ENCODE measurements at places on chromosomes 6 and 20. TPM values are rescaled to one million over a fixed set of nuclear protein-coding genes. Genes with fewer than 3 reads are reported as not detected.

- no peaks in the 10 kb centered on the region for H3K27me3 ChIP-seq
- no peak for DNase-seq
- no peaks in the 10 kb centered on the region for H3K4me1 ChIP-seq
- no peak overlapping the region for H3K27ac ChIP-seq
- H3K4me3 ChIP-seq = no peak overlapping the region
- peaks cover 24% of the 10 kb centered on the region for H3K36me3 ChIP-seq
Observed at GRCh38 chr20:3863317-3863716, 16.7 kb downstream of the MAVS start.

B3GAT2 gene
- not detected for total RNA-seq

EFHC1 gene
- 5.1 TPM for total RNA-seq

- no peak for DNase-seq
- H3K27me3 ChIP-seq = no peaks in the 10 kb centered on the region
- H3K36me3 ChIP-seq = peaks cover 11% of the 10 kb centered on the region
- no peaks in the 10 kb centered on the region for H3K4me1 ChIP-seq
- H3K4me3 ChIP-seq = no peak overlapping the region
Observed at GRCh38 chr6:42629845-42630244, 66.0 kb downstream of the UBR2 start.

Measured in activated T-cell treated with anti-CD3 and anti-CD28 coated beads, Interleukin-2, amount 50 U/mL, for 72 hours (primary cell).